ENCODE measurements at places on chromosomes 6 and 20. TPM values are rescaled to one million over a fixed set of nuclear protein-coding genes. Genes with fewer than 3 reads are reported as not detected.

DNA sequence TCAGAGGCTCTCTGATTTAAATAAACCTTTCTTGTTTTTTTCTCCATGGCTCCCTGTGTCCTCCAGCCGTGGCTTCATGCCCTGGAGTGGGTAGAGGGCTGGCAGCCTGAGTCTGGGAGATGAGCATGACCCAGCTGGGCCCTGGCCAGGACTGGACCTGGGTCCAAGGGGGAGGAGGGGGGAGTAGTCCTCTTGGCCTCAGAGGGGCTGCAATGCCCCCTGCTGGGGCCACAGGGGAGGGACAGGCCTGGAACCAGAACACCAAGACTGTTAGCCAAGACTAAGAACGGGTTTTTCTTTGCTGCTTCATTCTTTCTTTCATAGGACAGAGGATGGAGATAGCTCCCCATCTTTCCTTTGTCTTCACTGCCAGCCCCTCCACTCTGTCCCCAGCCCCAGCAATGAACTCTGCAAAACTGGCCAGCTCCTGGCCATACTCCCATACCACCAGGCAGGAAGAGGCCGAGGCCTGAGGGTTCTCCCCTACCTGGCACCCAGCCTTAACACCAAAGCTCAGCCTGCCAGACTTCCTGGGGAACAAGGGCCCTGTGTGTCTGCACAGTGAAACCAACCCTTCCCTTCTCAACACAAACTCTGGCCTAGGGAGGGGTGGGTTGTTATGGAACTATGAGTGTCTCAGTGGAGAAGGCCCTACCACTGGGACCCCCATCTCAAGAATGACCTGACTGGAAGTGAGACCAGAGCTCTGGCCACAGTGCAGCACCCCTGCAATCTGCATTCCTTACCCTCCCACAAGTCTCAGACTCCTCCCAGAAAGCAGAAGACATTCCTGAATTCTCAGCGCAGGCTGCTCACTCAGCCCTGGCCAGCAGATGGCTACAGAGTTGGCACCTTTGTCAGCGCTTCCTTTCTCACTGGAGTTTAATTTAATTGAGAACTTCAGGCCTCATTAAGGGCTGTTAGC lies 11.0 kb downstream of the SLC29A1 start:
- DNase-seq: no peak
- H3K36me3 ChIP-seq: no peaks in the 10 kb centered on the region
- H3K27me3 ChIP-seq: no peaks in the 10 kb centered on the region
- H3K27ac ChIP-seq: no peak overlapping the region
- peaks cover 18% of the 10 kb centered on the region for H3K4me1 ChIP-seq

DNA sequence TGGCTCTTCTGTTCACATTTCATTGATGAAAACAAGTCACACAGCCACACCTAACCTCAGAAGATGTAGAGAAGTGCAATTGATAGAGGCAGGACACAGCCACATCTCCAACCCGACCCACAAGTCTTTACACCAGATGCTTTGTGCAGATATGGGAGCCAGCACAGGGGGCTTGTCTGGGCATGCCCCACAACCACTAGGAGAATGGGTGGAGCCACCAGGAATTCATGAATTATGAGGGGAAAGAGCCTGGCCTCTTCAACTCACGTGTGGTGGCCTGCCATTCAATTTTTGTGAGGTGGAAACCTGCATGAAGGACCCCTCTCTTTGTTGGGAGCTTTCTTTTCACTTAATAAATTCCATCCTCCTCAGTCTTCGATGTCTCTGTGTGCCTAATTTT lies 79.1 kb downstream of the OGFRL1 start:
- no peak overlapping the region for H3K27ac ChIP-seq
- H3K27me3 ChIP-seq: no peaks in the 10 kb centered on the region
- no peak overlapping the region for H3K4me3 ChIP-seq
- no peaks in the 10 kb centered on the region for H3K4me1 ChIP-seq

GRCh38 chr20:39800111-39800510 lies 838.0 kb downstream of the DHX35 start:
- no peaks in the 10 kb centered on the region for H3K36me3 ChIP-seq
- no peak overlapping the region for H3K4me3 ChIP-seq

GRCh38 chr20:63539441-63540370 lies 2.5 kb upstream of the PTK6 start:
- peaks cover 37% of the 10 kb centered on the region for H3K4me1 ChIP-seq
- no peak overlapping the region for H3K4me3 ChIP-seq
- H3K27me3 ChIP-seq: no peaks in the 10 kb centered on the region
- no peak for DNase-seq
- no peaks in the 10 kb centered on the region for H3K36me3 ChIP-seq

DNA sequence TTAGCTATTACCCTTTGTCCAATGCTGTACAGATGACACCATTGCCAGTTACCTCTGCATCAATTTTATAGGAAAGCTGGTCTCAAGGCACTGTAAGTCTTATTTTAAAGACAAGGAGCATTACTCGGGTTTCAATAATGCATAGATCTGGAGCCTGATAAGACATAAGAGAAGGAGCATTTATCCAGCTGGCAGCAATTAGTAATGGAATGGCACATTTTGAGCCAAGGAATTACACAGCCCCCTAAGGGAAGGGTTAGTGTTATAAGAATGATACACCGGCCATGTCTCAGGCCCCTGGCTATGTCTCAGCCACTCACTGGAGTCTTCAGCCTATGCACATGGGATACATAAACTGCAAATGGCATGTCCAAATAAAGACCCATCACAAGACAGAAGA lies 23.1 kb upstream of the TMEM242 start:
- H3K4me1 ChIP-seq: no peaks in the 10 kb centered on the region
- H3K27ac ChIP-seq: no peak overlapping the region
- no peak overlapping the region for H3K4me3 ChIP-seq

DNA sequence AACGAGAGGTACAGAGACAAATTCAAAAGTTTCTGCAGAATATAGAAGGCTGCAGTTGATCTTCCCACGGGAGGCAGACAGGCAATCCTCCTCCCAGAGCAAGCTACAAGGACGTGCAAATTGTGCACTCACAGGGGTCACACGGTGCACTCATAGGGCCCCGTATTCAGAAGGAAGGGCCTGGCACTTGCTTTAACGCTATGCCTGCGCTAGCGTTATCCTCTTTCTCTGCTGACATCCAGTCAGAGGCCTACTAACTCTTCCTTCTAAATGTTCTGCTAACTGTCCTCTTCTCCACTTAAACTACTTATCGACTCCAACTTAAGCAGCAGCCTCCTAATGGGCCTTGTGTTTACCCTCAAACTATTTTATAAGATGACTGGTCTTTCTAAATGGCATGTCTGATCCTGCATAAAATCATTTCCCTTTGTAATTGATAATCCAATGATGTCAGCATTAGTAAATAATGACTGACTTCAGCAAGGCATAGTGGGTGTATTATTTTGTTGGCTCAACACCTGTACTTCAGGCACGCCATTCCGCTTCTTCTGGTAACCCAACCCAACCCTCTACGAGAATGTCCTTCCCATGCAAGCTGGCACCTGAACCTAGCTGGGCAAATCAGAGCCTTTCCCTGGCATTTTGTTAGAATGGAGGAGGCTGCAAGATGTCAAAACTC lies 2.2 kb downstream of the IFNGR1 start:
- no peak for DNase-seq
- no peaks in the 10 kb centered on the region for H3K27me3 ChIP-seq
- no peaks in the 10 kb centered on the region for H3K36me3 ChIP-seq
- no peak overlapping the region for H3K27ac ChIP-seq

The C6orf58 gene
- not detected for total RNA-seq
